ENCODE measurements at places on chromosomes 7 and 10.

DNA sequence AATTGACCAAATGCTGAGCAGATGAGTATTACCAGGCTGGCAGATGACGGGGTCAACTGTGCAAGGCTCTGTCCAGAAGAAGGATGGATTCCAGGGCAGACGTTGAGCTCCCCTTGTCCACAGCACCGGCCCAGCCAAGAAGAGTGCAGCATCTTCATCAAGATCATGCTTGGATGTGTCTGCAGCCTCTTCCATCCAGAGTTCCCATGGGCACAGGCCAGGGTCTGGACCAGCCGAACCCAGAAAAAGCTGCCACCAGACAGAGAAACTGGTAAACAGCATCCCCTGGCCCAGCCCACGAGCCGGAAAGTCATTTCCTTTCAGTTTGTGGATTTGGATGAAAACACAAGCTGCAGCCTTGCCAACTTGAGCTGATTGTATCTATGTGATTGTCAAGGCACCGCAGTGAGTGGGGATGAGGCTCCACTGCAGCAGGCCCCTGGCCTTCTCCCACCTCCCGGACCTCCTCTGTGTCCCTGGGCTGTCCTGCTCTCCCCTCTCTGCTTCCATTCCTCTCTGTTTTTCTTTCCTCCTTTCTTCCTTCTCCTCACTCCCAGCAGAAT lies 321.8 kb downstream of the TCERG1L start:
- no peak for DNase-seq

DNA sequence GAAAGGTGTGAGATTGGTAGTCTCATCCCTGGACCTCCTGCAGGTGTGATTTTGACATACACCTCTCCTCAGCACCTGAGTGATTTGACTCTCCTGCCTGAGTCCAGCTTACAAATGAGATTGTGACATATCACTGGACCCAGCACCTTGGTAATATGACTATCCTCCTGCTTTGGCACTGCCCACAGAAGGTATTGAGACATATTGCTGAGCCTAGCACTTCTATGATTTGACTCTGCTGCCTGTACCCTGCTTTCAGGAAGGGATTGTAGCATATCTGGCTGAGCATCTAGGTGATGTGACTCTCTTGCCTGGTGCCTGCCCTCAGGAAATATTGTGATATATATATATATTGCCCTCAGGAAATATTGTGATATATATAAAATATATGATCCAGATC lies 43.5 kb upstream of the ZNF680 start:
- DNase-seq, result no peak

GRCh38 chr7:29977886-29978651 lies 11.5 kb downstream of the SCRN1 start:
- DNase-seq, result no peak

DNA sequence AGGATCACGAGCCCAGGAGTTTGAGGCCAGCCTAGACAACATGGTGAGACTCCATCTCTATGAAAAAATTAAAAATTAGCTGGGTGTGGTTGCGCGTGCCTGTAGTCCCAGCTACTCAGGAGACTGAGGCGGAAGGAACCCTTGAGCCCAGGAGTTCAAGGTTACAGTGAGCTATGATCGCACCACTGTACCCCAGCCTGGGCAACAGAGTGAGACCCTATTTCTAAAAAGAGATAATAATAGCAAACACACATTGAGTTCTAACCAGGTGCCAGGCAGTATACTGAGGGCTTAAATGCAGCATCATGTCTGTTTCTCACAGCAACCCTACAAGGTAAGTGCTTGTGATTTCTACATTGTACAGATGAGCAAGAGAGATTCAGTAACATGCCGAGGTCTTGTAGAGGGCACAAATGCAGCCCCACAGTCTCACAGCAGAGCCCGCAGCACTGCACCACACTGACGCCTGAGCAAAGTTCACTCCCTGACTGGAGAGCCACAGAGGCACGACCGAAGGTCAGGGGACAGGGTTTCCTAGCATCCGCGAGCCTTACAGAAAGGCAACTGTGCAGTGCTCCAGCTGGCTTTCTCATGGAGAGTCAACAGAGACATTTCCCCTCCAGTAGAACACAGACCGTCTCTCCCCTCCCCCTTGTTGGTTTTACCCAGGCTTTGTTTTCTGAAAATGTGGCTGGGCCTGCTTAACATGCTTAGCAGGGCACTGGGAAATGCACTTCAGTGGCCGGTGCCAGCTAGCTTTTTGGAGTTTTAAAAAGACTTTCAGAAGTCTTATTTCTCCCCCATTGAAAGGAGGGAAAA lies 36.5 kb downstream of the PDSS1 start:
- DNase-seq, result no peak

DNA sequence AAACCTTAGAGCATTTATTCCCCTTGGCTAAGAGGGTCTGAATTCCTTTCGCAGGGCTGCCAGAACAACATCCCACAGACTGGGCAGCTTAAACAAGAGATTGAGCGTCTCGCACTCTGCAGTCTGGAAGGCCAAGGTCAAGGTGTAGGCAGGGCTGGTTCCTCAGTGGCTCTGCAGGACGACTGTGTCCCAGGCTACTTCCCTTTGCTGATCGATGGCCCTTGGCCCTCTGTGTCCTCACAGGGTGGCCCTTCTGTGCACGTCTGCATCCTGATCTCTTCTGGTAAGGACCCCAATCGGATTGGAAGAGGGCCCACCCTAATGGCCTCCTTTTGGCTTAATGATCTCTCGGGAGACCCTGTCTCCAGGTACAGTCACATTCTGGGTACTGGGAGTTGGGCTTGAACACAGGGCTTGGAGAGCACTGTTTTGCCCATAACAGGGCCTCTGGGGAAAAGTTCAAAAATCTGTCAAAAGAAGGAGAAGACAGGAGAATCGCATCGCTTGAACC lies 35.1 kb upstream of the DNAJB6 start:
- DNase-seq, result no peak

DNA sequence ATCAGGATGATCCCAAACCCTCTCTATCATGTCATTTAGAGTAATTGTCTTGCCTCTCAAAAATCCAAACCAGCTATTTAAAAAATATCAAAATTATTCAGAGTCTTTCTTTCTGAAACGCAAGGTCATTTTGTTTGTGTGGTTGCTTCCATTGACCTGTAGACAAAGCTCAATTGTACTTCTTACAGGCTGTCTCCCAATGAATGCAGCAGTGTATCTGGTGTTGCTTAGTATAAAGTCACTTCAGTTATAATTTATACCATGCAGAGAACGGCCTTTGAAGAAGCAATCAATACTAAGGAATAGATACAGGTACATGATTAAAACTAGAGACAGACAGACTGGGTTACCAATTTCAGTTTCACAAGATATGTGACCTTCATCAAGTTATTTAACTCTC lies 80.9 kb downstream of the DOCK4 start:
- DNase-seq, result no peak

DNA sequence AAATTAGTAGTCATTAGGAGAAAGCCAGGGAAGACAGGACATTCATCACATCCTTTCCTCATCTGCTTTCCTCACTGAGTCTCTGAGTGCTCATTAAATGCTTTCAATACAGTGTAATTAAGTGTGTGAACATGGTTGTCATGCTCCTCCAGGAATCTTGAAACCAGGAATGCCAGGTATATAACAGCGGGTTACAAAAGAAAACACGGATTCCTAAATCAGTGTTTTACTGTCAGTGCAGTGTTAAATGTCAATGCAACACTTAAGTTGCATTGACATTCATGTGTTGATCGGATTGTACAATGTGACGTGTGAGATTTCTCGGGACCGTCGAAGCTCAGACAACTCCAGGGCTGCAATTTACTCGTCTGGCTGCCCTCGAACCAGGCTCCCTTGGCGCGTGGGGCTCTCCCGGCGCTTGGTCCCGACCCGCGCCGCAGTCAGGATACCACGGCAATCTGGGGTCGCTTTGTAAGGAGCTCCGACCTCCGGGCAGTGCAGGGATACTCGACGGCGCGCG lies 455 bp upstream of the SPAG6 start:
- no peak for DNase-seq

DNA sequence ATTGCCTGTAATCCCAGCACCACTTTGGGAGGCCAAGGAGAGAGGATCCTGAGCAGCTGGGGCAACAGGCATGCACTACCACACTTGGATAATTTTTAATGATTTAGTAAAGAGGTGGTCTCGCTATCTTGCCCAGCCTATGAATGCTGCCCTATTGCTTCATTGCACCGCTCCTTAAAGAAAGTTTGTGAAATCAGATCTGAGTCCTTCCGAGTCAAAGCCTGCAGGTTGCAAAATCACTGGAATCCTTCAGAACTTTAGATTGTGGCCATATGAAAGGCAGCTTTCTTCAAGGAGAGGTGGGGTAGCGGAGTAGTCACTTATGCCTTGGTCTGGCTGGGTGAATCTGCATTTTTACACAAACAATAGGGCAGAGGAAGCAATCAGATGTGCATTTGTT lies 166.3 kb downstream of the ARHGAP12 start:
- no peak for DNase-seq

DNA sequence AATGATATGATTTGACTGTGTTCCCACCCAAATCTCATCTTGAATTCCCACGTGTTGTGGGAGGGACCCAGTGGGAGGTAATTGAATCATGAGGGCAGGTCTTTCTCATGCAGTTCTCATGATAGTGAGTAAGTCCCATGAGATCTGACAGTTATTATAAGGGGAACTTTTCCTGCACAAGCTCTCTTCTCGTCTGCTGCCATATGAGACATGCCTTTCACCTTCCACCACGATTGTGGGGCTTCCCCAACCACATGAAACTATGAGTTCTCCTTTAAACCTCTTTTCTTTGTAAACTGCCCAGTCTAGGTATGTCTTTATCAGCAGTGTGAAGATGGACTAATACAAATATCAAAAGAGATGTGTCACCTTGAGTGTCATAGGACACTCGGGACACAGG lies 502.7 kb upstream of the PODXL start:
- DNase-seq, result no peak

DNA sequence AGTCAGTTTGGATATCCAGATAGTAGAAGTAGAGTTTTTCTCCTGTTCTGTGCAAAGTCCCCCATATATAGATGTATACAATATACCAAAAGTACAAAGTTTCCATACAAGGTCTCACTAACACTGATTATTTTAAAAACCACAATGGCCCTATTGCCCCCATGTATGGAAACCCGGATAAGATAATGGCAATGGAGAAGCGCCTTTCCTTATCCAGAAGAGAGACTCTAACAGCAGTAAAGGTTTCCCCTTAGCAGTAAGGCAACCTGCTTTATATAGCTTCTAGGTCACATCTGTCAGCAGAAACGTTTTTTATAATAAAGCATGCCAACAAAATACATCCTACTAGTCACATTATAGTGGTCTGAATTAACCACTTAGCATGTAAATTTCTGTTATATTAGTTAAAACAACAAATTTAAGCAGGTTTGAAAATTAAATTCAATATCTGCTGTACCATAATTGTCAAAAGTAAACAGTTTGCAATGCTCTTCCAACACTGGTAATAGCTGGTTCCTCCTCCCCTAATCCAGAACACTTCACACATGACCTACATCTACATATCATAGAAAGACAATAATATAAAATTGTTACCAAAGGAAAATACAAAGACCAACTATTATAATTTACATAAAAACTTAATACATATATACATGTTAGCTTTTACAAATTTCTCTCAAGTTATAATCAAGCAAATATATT lies 22.4 kb downstream of the USP6NL start:
- DNase-seq, result no peak

DNA sequence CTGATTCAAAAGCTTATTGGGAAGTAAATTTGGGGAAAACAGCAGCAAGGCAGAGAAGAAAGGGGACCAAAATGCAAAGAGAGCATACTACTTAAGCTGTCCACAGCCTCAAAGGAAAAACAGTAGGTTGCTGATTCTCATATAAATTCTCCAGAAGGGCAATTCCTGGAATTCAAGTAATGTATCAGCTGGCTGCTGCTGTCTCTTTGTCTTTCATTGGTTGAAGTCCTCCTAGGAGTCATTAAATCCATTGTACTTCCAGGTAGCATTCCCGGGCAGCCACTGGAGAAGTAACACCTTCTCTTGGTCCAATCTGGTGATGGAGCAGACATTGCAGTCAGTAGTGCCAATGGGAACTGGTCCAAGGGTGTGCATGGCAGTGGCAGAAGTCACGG lies 22.7 kb downstream of the BET1 start:
- no peak for DNase-seq

DNA sequence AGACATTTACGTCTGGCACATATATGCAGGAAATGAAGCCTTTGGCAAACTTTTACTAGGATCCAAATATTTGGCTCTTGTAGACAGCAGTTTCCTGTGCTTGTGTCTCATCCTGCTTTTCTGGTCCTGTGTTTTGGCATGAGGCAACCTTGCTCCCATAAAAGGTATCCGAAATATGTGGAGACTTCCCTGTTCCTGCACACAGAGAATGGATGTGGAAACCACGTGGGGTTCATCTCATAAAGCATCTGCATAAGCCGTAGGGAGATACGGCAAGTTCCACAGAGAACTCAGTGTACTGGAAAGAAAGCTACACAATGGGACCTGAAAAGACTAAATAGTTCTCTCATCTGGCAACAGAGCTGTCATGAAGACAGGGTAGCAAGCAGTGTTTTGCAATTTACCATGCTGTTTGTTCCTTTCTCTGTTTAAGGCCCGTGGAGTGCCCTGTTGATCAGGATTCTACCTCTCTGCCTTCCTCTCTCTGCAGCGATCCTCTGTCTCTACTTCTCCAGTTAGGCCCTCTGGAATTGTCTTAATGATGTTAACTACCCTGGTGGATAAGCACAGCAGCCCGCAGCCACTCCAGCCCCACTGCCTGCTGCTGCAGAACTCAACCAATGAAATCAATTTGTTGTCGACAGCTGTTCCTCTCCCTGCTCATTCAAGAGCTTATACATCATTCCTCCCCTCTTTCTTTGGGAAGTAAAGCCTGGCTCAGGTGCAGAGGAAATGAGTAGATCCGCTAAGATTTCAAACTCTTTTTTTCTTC lies 293.6 kb downstream of the CSTF2T start:
- DNase-seq, result no peak

DNA sequence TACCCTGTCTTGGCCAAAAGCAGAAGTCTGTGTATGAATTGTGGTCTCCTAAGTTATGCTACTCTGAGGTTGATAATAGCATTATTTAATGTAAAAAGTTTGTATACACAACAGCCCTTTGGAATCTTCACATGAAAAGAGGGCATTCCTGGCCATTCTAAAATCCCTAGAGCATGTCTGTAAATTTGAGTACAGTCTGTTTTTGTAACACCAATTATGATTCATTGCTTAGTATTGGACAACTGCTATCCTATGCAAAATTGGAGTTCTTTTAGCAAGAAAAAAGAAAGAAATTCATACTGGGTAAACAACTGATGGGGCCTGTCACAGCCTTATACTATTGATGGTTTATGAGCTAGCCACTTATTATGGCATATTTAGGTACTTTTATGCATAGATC lies 10.2 kb downstream of the CUTC start:
- no peak for DNase-seq

DNA sequence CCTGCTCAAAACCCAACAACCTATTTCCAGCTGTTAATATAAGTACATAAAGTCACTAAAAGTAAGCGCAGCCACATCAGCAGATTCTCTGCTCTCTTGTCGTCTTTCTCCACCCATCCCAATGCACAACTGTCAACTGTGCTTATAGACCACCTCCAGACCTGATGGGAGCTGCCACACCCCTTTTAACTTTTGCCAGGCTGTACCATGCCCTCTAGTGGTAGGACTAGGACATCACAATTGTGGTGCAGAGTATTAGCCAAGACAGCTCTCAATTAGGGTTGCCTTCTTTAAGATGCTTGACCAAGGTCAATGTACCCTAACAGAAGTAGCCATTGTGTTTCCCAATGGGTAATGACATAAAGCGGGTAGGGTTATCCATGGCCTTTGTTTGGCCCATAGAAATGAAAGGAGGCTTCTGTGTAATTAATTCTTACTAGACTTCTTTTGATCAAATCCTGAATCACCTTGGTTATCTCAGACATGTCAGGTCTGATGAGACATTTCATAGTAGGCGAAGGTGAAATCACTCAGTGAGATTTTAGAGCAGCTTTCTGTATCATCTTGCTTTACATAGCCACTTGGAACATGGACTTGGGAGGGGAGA lies 68.1 kb downstream of the SCRN1 start:
- DNase-seq, result peak; percentile 59
